Astrocyte (in vitro differentiated cells and primary cell): ENCODE measurements at places on chromosomes 3 and 15. TPM values are rescaled to one million over a fixed set of nuclear protein-coding genes. Genes with fewer than 3 reads are reported as not detected.

The VGLL3 gene
- total RNA-seq = 53.8 and 63.7 TPM in 2 replicates

The SNURF gene
- total RNA-seq = 16.5 and 23.6 TPM in 2 replicates

The TMEM87A gene
- 39.6 and 40.9 TPM in 2 replicates for total RNA-seq

The TMCC1 gene
- total RNA-seq = 36.4 and 37.9 TPM in 2 replicates

The TMEM108 gene
- 5.6 and 5.9 TPM in 2 replicates for total RNA-seq

- DNase-seq = no peak
These were observed 37.1 kb downstream of the TMEM158 start for GRCh38 chr3:45188719-45189659.

DNA sequence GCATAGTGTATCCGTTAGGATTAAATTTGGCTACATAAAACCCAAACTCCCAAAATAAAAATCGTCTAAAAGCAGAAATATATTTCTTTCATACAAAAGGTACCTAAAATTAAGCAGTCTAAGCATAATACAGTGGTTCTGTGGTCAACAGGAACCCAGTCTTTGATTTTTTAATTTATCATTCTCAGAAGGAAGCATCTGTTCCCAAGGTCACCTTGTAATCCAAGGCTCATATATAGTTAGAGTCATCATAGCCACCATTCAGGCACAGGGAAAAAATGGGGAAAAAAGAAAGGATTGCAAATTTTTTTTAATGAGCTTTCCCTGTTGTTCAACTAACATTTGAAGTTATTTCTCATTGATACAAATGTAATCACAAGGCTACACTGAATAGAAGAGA, 983.2 kb downstream of the PLOD2 start:
- DNase-seq = no peak

DNA sequence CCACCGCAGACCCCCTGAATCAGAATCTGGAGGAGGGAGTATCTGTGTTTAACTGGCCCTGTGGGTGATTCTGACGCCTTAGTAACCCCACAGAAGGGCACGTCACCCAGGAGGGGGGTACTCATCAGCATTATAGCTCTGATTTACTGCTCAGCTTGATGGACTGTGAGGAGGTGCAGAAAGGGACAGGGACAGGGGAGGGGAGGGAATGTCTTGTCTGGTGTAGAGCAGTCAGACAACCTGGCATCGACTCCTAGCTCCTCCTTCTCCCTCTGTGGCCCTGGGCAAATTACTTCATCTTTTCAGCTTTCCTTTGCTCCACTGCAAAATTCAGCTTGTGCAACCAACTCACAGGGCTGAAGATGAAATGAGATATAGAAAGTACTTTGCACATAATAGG, 42.3 kb upstream of the GLCE start:
- no peak for DNase-seq

- DNase-seq = no peak
These were observed 117.3 kb upstream of the LYSMD4 start for GRCh38 chr15:99850517-99850916.
